ENCODE measurements at places on chromosomes 11 and 22.

DNA sequence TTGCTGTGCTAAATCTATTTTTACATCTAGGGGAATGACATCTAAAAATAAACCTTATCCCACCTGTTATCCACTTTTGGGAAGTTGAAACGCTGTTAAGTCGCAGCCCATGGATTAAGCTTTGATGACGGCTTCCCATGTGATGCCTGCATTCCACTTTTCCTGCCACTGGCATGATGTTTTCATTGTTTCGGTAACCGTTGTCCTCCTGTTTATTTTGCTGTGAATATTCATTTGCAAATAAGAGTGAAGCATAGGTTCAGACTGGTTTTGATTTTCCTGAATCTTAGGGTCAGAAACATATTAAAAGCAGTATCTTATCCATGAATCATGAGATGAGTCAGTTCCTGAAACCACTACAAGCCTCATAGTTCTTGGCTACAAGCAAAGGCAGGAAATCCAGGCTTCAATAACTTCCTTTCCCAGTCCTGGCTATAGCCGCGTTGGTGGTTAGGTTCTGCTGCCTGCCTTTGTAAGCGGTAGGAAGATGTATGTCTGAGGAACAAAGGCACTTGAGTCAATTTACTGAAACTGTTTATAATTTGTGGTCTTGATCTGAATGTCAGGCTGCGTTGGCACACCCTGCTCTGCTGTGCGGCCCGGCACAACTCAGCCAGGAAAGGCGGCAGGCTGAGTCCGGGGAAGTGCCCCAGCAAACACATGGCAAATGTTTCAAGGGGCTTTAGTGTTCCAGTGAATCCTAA lies 19.4 kb downstream of the TEAD1 start:
- DNase-seq = peak; percentile 48

GRCh38 chr22:34236527-34236926 lies 316.3 kb upstream of the LARGE1 start:
- no peak for DNase-seq

GRCh38 chr11:99568808-99569207 lies 548.1 kb downstream of the CNTN5 start:
- no peak for DNase-seq

GRCh38 chr11:36046932-36047331 lies 103.1 kb downstream of the LDLRAD3 start:
- DNase-seq = no peak

DNA sequence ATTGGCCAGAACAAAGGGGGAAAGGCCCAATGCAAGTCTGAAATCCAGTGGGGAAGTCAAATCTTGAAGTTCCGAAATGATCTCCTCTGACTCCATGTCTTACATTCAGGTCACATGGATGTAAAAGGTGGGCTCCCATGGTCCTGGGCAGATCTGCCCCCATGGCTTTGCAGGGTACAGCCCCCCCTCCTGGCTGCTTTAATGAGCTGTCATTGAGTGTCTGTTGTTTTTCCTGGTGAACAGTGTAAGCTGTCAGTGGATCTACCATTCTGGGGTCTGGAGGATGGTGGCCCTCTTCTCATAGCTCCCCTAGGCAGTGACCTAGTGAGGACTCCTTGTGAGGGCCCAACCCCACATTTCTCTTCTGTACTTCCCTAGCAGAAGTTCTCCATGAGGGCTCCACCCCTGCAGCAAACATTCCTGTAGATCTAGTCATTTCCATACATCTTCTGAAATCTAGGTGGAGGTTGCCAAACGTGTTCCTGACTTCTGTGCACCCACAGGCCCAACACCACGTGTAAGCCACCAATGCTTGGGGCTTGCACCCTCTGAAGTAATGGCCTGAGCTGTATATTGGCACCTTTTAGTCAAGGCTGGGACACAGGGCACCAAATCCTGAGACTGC lies 9.3 kb downstream of the CARD18 start:
- no peak for DNase-seq

DNA sequence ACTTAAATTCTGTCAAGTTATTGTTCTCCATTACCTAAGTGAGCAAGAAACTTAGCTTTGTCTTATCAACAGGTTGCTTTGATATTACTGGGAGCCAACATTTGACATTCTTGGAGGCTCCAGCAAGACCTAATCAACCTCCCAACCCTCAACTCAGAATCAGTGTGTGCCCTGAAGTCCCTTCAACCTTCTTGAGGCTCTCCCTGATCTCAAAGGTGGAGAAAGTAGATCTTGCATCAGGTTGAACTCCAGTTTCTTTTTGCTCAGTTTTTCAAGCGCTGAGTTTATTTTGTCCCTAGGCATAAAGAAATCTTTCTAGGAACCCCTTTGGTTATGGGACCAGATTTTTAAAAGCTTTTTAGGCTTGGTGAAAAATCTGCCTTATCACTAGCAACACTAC lies 1.4 kb downstream of the FAM111A start:
- DNase-seq = no peak
